Immature natural killer cell (primary cell): ENCODE measurements at places on chromosomes 2 and 18. TPM values are rescaled to one million over a fixed set of nuclear protein-coding genes. Genes with fewer than 3 reads are reported as not detected.
A peak's percentile ranks its signal among the peaks of the same experiment; 100 is the strongest.

TNFRSF11A gene
- polyA plus RNA-seq = 13.5 TPM

MATN3 gene
- polyA plus RNA-seq = not detected

CCDC74A gene
- 0.37 TPM for polyA plus RNA-seq

TWIST2 gene
- not detected for polyA plus RNA-seq

SERPINB5 gene
- polyA plus RNA-seq = not detected

NAT8 gene
- not detected for polyA plus RNA-seq

DNA sequence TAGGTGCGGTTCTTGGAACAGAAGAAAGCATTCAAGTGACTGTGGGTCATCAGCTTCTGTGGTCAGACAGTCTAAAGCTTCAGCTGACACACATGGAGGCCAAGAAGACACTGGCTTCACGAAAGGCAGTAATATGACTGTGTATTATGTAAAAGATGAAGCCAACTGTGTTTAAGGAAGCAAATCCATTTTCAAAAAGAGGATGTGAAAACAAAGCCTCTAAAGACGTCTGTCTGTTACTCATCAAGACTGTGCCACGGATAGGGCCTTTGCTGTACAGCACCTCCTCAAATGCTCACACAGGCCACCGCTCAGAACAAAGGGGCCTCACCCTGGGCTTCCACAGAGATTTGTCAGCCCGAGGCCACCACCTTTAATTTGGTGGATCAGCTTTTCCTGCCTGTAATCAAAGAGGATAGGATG lies 21.1 kb upstream of the TMEM163 start:
- H3K27me3 ChIP-seq = peaks cover 12% of the 10 kb centered on the region
- DNase-seq = no peak
- H3K4me1 ChIP-seq = peaks cover 5% of the 10 kb centered on the region
- H3K27ac ChIP-seq = no peak overlapping the region
- H3K36me3 ChIP-seq = no peaks in the 10 kb centered on the region

- no peaks in the 10 kb centered on the region for H3K36me3 ChIP-seq
- H3K4me3 ChIP-seq = peak within 1 kb of the TSS; percentile 37
- H3K27me3 ChIP-seq = peaks cover 17% of the 10 kb centered on the region
Observed at GRCh38 chr18:5543773-5544389, at the start of gene EPB41L3. Gene EPB41L3, minus strand, starts transcription at chr18:5543997. Its CDS starts 54,814 bp downstream, at chr18:5489183.

DNA sequence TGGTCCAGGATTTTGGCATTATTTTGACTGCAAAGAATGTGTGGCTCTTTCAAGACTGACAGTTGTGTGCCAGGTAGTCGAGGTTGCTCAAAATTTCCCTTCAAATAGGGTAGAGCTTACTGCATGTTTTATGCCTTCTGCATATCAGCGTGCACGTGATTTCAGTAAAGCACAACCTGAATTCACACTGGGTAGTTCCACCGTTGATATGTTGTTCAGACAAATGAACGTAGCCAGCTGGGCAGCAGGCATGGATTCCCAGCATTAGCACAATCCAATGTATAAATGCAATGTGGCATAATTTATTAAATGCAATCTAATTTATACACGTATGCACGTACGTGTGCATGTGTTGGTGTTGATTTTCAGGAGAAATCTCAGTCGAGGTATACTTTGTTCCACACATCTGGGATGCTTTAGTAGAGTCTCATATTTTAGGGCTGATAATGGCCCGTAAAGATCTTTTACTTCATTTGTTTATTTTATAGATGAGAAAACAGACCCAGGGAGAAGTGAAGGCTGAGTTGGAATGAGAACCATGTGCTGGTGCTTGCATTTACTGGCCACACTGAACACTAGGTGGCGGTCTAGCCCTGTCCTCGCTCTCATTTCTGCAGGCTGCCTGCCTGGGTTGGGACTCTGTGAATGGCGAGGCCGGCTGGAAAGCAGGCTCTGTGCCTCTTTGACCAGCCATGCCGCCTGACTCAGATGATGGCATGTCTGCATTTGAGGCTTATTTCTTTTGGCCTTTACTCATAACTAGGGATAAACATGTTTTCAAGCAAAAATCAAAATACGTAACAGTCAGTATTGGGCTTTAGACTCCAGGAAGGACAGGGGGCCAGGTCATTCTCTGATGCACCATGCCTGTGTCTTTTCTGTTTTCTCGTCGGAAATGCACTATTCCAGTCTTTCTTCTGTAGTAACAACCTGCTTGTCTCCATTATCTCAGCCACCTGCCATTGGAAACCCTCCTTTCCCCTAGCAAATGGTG lies 120.4 kb downstream of the RNF144A start:
- DNase-seq = peak; percentile 42
- no peak overlapping the region for H3K4me3 ChIP-seq

DNA sequence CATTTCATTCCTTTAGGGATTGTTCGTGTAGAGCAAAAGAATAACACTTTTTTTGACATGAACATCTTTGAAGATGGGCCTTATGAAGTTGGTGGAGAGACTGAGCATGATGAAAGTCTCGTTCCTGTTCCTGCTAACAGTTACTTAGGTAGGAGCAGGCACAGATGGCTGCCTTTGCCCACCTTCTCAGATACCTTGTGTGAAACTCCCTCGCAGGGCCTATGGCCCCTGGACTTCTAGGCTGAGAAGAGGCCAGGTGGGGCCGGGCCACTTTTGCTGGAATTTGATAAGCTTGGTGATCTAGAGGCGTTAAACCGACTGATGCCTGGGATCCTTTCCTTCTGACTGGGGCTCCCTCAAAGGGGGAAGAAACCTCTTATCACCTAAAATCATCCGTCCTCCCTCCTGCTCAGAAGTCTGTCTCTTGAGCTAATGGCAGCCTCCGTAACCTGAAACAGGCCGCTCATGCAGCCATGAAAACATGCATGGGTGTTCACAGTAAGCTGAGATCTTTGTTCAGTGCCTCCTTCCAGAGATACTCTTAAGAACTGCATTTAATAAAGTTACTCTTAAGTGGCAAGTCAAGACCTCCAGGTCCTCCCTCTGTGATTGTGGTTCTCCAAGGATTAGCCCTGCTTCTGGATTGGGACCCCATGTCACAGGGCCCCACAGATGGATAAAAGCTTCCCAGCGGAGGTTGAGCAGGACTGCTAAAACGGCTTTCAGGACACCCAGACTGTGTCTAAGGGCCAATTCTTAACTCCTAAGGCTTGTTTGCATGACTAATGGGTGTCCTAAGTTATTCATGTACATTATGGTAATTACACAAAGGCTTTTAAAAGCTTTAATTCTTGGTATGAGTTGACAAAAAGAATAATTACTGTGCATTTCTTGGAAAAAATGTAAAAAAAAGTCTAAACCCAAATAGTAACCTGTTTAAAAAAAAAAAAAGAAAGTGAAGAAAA lies 43.9 kb downstream of the ITGA6 start:
- H3K27me3 ChIP-seq = no peaks in the 10 kb centered on the region
- H3K4me1 ChIP-seq = no peaks in the 10 kb centered on the region
- no peak overlapping the region for H3K4me3 ChIP-seq
- no peak for DNase-seq

- H3K27me3 ChIP-seq = no peaks in the 10 kb centered on the region
- no peaks in the 10 kb centered on the region for H3K4me1 ChIP-seq
- DNase-seq = no peak
- H3K27ac ChIP-seq = no peak overlapping the region
- no peak overlapping the region for H3K4me3 ChIP-seq
Observed at GRCh38 chr2:40820319-40820718, 368.4 kb upstream of the SLC8A1 start.

- H3K36me3 ChIP-seq = no peaks in the 10 kb centered on the region
- H3K4me1 ChIP-seq = peaks cover 38% of the 10 kb centered on the region
- H3K27me3 ChIP-seq = peaks cover 9% of the 10 kb centered on the region
- no peak for DNase-seq
- H3K27ac ChIP-seq = peak overlapping the region; percentile 77
Observed at GRCh38 chr2:60822987-60823386, 58.4 kb upstream of the REL start.

GRCh38 chr2:58667137-58667774 lies 426.1 kb upstream of the FANCL start:
- no peaks in the 10 kb centered on the region for H3K27me3 ChIP-seq
- H3K27ac ChIP-seq = no peak overlapping the region
- DNase-seq = no peak
- H3K36me3 ChIP-seq = no peaks in the 10 kb centered on the region
- H3K4me1 ChIP-seq = no peaks in the 10 kb centered on the region
- no peak overlapping the region for H3K4me3 ChIP-seq

GRCh38 chr18:75297731-75298130 lies 87.1 kb downstream of the TSHZ1 start:
- H3K27me3 ChIP-seq = no peaks in the 10 kb centered on the region
- H3K36me3 ChIP-seq = no peaks in the 10 kb centered on the region
- DNase-seq = no peak
- no peak overlapping the region for H3K4me3 ChIP-seq

DNA sequence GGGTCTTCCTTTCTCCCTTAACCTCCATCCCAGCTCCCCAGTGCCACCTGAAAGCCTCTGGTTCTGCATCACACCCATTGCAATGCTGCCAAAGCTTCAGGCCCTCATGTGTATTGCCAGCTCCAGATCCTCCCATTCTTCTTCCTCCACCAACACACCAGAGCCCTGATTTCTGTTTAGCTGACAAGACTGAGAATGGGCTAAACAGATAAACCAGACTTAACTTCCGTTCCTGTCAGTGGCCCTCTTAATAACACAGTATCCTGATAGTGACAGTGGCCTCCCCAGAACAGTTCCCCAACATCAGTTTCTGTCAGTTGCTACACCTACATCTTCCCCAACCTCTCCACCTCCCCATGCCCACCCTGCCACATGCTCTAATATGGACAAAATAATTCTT lies 31.3 kb upstream of the C1D start:
- no peak overlapping the region for H3K4me3 ChIP-seq
- H3K36me3 ChIP-seq = no peaks in the 10 kb centered on the region
- peaks cover 8% of the 10 kb centered on the region for H3K4me1 ChIP-seq
- no peak for DNase-seq
- peaks cover 6% of the 10 kb centered on the region for H3K27me3 ChIP-seq
